ENCODE measurements at places on chromosomes 6 and 20.

DNA sequence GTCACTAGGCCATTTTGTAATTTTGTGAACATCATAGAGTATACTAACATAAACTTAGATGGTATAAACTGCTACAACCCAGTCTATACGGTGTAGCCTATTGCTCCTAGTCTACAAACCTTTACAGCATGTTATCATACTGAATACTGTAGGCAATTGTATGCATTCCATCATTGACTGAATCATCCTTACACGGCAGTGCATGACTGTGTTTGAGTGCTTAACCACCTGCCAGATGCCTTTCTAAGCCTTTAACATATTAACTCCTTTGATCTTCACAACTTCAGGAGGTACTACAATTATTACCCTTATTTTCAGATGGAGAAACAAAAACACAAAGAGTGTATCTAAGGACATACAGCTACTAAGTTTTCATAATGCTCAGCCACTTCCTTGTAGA, 14.0 kb downstream of the DPPA5 start:
- no peak for DNase-seq

DNA sequence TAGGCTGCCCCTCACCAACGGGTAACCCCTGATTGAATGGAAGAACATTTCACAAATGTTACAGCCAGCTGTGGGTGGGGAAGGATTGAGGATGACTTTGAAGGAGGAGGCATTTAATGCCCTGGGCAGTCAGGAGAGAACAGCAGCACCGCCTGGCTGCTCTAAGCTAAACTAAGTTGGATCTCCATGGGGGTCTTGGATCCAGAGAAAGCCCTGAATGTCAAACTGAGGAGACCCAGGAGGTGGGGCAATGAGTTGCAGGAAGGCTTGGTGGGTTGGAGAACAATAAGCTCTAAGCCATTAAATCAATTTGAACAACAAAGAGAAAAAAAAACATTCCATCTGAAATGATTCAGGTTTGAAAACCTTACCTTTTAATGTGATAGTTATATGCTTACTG, 35.4 kb downstream of the TMX4 start:
- DNase-seq: no peak

DNA sequence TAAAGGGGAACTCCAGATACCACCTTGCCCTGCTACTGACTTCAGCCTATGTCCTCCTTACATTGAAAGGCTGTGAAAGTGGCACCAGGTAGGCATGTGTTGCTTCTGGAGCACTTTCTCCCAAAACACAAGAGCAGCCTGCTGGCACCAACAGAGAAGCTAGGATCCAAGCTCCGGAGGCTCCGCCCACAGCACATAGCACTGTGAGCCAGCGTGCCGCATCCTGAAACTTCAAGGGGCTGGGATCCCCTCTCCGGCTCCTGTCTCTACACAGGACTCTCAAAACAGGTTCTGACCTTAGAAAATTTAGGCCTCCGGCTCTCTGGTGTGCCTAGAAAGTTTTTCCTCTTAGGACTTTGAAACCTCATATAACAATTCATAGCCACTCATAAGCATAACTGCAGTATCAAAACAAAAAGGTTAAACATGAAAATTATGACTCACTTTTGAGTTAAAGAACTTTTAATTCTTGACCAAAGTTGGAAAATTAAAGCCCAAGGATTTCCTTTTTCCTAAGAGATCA, 41.1 kb downstream of the EZR start:
- no peak for DNase-seq

DNA sequence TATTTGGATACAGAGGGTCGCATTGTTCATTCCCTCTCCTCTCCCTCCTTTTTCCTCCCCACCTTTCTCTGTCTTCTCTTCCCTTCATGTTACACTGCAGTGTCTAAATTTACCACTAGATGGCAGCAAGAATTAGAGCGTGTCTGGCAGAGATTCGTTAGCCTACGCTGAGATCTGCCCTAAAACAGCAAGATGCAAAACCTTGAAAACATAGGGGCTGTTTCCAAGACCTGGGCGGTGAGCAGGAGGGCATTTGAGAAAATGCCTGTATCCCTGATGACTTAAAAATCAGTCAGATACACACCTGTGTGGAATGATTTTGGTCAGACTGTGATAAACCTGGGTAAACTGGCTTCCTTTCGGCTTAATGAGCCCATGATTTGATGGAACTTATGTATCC, 101.5 kb upstream of the ISM1 start:
- DNase-seq: peak; percentile 66

- no peak for DNase-seq
Observed at GRCh38 chr6:141216726-141217125, 916.0 kb upstream of the GJE1 start.

DNA sequence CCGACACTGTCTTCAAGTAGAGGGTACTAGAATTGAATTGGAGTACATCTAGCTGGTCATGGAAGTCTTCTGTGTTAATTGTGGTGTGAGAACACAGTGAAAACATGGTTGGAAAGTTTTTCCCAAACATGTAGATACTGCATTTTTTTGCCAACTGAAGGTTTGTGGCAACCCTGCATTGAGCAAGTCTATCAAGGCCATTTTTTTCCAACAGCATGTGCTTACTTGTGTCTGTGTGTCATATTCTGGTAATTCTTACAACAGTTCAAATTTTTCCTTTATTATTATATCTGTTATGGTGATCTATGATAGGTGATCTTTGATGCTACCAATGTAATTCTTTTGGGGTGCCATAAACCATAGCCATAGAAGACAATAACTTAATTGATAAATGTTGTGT, 147.0 kb downstream of the MYB start:
- no peak for DNase-seq

DNA sequence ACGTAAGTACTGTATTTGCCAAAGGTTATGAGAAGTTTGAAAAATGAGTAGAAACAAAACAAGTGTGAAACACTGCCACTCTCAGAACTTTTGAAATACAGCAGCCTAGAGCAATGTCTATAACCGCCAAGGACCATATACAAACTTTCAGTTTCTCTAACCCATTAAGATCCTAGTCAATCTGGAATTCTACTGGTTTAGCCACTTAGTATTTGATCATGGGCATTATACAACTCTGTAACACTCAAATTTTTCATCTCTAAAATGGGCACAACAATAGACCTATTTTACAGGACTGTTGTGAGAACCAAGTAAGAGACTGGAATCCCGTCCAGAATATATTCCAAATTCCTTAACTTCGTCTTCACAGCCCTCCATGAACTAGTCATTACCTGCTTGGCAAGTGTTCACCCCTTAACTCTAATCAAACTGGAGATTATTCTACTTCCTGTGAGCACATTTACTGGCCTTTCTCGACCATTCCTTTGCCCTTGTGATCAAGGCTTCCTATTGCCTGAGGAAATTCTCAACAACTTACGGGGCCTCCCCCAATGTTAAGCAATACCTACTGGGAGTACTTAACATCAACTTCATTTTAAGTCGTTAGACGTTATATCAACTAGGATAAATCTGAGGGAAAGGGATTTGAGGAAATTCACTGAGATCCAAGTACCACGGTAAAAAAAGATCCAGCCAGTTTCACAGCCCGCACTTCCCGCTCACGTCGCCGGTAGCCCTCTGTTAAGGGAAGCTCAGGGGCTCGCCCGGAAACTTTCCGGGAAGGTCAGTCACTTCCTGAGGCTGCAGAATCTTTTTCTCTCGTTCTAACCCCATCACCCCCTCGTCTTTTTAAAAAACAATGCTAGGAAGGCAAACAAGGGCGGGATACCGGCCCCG, 1.1 kb downstream of the EIF2S2 start:
- DNase-seq: peak; percentile 52

DNA sequence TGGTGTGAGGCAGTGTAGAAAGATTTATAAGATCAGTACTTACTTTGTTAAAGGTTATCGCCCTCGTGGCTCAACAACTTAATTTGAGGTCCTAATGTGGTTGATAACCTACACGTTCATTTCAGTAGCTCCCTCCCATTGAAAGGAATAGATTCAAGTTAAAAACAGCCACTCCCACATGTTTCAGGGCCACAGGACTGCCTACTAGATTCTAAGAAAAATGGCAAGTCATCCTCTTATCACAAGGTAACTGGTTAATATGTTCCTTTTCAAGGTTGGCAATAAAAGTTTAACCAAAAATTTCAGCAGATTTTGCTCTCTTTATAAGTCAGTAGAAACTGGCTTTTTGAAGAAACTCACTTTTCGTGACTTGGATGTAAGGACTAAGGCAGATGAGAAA, 17.1 kb downstream of the GSTA2 start:
- no peak for DNase-seq

DNA sequence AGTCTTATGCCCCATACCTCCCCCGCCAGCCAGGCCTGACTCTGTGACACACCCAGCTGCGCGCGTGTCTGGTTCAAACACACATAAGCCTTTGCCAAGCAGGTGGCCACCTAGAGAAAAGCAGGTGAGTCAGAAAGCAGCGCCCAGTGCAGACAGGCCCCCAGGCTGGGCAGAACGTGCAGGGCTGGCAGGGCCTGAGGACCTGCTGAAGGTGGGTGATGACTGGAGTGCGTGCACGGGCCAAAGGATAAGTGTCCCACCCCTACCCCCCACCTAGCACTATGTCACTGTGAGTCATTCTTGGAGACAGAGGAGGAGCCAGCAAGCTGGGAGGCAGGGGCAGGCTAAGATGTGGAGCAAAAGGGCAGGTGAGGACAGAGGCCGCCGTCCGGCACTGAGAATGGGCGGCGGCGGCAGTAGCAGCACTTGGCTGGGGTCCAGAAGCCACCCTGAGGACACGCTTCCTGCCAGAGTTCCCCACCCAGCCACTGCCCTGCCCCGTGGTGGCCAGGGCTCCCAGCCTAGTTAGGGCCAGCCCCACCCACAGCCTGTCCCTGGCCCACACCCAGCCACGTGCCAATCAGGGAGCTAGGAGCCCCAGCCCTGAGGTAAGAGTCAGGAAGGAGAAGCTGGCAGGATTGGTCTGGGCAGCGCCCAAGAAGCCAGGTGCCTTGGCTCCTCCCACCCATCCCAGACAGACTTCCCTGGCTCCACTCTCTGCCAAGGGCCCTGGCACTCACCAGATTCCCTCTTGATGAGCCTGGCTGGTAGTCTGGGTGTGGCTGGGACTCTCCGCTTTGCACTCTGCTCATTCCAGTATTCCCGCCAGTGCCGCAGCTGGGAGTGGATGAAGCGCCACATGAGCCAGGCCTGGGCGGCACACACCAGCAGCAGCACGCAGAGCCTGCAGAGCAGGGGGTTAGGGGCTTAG, 72.7 kb downstream of the TRAM2 start:
- peak; percentile 86 for DNase-seq

DNA sequence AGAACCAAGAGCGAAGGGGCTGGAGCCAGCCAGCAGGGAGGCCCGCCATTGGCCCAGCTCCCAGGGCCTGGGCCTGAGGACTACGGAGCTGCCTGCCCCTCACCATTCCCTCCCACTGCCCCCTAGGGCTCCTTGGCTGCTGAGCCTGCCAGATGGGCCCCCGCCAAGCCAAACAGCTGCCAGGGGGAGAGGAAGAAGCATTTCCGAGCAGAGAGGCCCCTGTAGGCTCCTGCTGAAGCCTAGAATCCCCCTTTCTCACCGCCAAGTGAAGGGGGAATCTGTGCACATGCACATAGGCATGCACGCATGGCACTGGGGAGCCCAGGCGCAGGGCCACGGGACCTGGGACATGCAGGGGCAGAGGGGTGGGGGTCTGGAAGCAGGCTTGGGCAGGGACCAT, 28.5 kb upstream of the MRPS18A start:
- peak; percentile 68 for DNase-seq

DNA sequence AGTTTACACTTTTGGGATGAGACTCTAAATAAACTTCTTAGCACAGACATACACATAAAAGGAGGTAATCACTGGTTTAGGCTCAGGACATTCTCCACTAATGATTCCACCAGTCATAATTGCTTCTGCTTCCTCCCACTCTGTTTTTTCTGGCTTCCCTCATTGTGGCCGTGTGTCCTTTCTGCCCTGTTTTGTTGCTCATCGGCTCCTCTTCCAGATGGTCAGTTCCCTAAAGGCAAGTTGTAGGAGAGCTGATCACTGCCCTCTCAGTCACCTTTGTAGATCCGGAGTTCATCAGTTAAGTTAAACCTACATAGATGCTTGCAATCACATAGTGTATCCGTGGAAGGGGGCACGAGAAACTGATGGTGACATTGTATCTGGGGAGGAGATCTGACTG, 200.5 kb upstream of the ARG1 start:
- peak; percentile 36 for DNase-seq

GRCh38 chr20:36122931-36123288, 31.6 kb upstream of the EPB41L1 start:
- no peak for DNase-seq

DNA sequence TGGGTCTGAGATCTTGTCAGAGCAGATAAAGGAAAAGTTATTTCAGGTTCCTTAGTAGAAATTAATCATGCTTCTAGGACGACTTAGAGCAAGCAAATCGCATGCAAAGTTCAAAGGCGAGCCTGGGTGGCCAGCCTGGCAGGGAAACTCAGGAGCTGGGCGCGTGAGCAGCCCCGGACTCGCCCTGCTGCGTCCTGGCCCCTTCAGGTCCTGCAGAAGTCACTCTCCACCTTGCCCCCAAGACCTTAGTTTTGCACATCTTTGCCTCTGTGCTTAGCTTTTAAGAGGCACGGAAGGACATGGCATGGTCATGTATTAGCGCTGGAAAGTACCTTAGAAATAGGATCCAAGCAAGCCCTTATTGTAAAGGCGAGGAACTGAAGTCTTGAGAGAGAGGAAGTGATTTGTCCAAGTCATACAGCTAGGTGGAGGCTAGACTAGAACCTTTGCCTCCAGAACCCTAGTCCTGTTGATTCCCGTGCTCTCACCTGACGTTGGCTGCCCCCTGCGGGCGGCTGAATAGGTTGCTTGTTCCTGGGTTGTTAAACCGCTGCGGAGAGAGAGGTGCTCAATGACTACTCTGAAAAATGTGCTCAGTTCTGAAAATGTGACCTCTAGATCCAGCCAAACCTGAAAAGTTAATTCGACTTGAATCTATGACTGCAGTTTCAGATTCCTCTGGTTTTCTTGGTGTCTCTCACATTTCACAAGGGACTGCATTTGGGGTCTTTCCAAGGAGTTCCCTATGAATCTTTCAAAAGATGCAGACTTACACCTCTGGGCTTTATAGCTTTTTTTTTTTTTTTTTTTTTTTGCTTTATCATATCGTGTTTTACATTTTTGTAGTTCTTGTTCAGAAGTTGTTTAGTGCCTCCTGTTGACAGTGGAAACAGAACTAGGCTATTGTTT, 2.7 kb downstream of the MYB start:
- peak; percentile 45 for DNase-seq

DNA sequence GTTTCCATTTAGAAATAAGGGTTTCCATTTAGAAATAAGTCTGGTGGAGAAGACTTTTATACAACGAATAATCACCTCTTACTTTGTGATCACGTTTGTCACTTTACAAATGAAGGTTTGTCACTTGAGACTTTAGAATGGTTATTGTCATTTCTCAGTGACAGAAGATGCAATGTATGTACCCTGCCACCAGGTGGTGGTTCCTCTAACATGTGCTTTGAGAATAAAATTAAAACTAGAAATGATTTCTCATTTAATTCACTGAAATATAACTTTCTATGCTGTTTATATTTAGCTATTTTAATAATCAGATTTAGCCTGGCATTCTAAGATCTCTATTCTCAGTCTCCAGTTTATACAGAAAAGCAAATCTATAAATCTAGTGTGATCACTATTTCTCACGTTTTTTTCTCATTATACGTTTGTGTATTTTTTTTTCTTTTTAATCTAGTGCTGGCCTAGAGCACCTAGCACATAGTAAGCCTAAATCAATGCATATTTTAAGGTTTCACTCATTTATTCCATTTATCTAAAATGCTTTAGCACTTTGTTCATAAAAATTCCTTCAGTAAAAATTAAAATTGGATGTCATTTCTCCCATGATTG, 57.4 kb upstream of the TFAP2D start:
- DNase-seq: peak; percentile 4

GRCh38 chr6:166556863-166557322, 29.6 kb downstream of the RAMACL start:
- peak; percentile 91 for DNase-seq
